ENCODE measurements at places on chromosomes 1 and 21.

DNA sequence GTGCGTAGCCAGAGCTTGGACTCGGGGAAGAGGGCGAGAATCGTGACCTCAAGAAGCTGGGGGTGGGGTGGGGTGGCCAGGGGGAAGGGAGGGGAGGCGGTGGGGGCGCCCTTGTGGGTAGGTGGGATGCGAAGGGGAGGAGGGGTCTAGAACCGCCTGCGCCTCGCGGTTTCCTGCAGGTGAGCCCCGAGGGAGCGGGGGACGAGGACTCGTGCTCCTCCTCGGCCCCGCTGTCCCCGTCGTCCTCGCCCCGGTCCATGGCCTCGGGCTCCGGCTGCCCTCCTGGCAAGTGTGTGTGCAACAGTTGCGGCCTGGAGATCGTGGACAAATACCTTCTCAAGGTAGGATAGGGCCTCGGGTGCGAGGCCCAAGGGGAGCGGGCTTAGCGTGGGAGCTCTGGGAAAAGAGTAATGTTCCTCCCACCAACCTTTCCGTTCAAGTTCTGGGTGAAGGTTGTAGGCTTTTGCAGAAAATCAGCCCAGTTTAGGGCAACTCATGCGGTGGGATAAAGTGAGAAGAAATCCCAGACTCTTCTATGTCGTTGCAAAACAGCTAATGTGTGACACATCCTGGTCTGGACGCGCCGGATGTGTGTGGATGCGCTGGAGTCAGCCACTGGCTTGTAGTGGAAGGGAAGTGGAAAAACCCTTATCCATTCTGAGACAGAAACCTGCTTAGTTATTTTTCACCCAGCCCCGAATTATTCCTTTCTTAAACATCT is 2.9 kb downstream of the LHX8 start:
- DNase-seq = no peak

DNA sequence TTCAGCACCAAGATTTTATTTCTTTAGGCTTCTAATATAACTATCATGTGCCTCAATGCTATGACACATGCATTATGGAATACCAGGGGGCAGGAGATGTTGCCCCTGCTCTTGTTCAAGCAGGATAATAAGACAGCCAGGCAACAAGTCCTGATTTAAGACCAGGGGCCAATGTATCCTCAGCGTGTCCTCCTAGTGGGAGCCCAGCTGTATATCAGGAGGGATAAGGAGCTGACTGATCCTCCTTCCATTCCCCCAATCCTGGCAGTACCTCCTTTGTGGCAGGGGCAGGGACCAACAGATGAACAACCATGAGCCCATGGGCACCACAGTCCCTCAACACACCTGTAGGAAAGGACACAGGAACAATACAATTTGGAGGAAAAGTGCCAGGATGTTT is 29.3 kb downstream of the SORT1 start:
- no peak for DNase-seq

GRCh38 chr1:27522432-27523336 is 32.7 kb upstream of the WASF2 start:
- peak; percentile 81 for DNase-seq

DNA sequence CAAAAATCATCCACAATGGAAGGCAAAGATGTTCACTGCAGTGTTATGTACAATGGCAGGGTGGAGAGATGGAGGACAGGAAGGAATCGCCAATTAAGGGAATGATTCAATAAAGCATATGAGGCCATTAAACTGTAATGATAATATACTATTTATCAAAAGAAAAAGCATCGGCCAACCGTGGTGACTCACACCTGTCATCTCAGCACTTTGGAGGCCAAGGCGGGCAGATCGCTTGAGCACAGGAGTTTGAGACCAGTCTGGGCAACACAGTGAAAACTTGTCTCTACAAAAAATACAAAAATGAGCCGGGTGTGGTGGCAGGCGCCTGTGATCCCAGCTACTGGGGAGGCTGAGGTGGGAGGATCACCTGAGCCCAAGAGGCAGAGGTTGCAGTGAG is 89.1 kb downstream of the SSBP3 start:
- no peak for DNase-seq

DNA sequence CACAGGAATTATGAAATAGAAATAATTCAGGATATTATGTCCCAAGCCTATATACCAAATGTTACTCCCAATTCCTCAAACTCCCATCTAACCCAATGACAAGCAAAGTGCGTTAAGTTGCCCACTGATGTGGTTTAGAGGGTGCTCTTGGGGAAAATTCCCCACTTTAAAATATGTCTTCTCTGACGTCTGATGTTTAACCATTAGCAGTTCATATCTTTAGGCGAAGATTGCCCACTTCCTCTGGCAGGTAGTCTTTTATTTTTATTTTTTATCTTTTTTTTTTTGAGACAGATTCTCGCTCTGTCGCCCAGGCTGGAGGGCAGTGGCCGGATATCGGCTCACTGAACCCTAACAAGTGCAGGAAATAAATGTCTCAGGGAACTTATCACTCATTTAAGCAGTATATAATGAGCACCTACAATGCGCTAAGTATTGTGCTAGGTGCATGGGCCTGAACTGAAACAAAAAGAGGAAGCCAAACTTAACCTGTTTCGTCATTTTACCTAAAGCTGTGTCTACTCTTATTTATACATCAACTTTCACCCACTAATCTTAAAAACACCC is 1.3 kb upstream of the LYST start:
- DNase-seq = peak; percentile 60
